MM.1S (cell line): ENCODE measurements at places on chromosomes 2 and 18.

- DNase-seq = no peak
Observed at GRCh38 chr2:113076954-113077669, 9.3 kb downstream of the IL1F10 start.

GRCh38 chr18:48663931-48664847, 125.4 kb downstream of the CTIF start:
- DNase-seq = peak; percentile 42

- DNase-seq = no peak
Observed at GRCh38 chr2:52343010-52343409, 1311.1 kb upstream of the NRXN1 start.

- no peak for DNase-seq
Observed at GRCh38 chr2:65070172-65070830, 14.1 kb downstream of the CEP68 start.

GRCh38 chr2:232073026-232073425, 111.5 kb downstream of the DIS3L2 start:
- no peak for DNase-seq
